ENCODE measurements at places on chromosomes 5 and 9.

- DNase-seq = no peak
Measured at GRCh38 chr9:123590499-123590898, 234.5 kb downstream of the CRB2 start.

DNA sequence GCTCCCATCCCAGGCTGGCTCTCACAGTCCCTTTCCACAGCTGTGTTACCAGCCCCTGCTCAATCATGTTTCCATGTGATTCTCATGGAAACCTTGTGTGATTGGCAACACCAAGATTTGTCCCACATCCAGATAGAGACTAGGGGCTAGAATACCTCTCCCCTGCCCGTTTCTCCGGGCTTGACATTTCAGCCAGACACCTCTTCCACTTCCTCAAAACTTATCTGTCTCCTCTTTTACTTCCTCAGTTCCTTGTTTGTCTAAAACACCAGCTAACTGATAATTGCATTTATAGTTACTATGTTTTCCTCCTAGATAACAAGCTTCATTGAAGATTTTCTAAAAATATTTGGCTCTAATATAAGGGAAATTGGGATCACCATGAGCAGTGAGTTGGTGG lies 16.6 kb upstream of the KCNMB1 start:
- no peak for DNase-seq

DNA sequence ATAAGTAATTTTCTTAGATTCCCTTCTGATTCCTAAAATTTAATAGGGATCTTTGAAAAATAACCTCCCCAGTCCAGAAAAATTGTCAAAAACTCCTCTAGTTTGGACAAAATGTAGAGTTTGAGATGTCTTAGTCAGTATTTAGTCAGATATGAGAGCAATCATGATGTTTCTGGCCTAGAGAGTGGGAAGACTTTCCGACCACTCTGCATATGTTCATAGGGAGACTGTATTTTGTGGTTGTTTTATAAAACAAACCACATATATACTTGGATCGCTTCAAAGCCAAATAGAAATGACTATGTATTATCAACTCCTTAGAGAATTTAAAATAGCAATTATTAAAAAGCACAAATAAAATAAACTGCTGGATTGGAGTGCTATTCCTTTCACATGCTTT lies 15.8 kb downstream of the ZFAND5 start:
- no peak for DNase-seq

DNA sequence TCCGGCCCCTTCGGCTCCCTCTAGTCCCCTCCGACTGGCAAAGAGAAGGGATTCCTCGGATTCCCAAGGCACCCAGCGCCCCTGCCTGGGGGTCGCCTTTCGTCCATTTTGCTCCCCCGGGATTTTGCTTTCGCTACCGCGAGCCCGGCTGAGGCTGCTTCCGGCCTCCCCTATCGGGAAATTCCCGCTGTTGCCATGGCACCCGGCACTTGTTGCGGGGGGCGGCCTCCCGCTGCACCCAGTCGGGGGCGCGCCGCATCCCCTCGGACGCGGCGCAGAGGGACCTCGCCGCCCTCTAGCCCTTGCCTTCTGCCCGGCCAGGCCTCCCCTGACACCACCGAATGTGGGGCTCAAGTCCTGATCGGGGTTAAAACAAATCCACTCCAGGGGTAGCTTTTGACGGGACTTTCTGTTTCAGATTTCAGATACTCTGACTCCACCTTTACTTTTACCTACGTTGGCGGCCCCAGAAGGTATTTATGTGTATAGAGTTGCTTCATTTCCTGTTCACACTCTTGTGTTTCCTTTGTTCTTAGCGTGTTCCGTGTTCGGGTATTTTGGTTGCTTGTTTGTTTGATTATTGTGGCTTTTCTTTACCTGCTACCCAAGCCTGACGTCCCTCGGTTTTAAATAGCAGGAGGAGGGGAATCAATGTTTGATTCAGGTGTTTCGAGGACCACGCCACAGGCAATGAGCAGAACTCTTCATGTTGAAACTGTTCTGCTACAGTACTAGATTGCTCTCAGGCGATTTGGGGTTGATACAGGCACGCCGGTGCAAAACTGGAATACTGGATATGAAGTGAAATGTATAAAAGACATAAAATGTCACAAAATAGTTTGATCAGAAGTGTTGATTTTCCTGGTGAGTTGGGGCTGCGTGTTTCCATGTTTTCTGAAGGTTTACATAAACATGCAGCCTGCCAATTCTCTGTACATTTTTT lies 1.5 kb downstream of the PARP8 start:
- DNase-seq = peak; percentile 80

GRCh38 chr9:110021891-110022290 lies 186.1 kb downstream of the C9orf152 start:
- peak; percentile 44 for DNase-seq

GRCh38 chr5:104977529-104977928 lies 1414.9 kb upstream of the NUDT12 start:
- DNase-seq = no peak

GRCh38 chr9:131817073-131817472 lies 77.2 kb upstream of the RAPGEF1 start:
- no peak for DNase-seq

DNA sequence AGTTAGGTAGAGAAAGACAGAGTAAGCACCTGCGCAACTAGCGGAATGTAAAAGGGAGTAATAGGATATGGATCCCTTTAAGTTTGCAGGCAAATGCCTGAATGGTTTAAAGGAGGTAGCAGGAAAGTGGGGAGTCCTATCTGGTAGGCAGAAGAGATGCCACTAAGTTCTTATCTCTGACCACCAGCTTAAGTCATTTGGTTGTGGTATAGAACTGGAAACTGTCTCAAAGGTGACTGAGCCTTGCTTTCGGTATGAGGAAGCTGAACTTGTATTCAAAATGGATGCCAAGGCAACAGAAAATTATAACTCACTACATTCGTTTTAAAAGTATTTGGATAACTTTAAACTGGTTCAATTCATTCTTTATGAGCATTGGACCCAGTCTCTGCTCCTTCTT lies 475.6 kb downstream of the DMRTA1 start:
- no peak for DNase-seq

- no peak for DNase-seq
Measured at GRCh38 chr9:78015241-78015640, 16.4 kb downstream of the GNAQ start.

DNA sequence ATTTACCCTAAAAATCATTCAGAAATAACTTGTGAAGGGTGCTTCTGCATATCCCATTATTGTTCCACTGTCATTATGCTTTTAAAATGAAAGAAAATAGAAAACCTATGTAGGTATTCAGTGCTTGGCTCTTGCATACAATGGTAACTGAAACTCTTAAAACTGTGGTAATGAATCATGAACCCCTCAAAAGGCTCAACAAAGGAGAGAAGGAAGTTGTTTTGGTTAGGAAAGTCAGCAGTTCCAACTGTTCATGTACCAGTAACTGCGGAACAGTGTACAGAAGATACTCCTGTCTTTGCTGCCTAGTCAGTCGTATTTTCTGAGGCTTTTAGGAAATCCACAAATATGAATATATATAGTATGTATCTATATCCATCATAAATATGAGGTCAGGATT lies 96.1 kb downstream of the OSMR start:
- no peak for DNase-seq

- DNase-seq = no peak
Measured at GRCh38 chr9:5315187-5315923, 10.8 kb upstream of the RLN2 start.

- DNase-seq = no peak
Measured at GRCh38 chr5:29037716-29038115, 1999.3 kb upstream of the CDH9 start.

DNA sequence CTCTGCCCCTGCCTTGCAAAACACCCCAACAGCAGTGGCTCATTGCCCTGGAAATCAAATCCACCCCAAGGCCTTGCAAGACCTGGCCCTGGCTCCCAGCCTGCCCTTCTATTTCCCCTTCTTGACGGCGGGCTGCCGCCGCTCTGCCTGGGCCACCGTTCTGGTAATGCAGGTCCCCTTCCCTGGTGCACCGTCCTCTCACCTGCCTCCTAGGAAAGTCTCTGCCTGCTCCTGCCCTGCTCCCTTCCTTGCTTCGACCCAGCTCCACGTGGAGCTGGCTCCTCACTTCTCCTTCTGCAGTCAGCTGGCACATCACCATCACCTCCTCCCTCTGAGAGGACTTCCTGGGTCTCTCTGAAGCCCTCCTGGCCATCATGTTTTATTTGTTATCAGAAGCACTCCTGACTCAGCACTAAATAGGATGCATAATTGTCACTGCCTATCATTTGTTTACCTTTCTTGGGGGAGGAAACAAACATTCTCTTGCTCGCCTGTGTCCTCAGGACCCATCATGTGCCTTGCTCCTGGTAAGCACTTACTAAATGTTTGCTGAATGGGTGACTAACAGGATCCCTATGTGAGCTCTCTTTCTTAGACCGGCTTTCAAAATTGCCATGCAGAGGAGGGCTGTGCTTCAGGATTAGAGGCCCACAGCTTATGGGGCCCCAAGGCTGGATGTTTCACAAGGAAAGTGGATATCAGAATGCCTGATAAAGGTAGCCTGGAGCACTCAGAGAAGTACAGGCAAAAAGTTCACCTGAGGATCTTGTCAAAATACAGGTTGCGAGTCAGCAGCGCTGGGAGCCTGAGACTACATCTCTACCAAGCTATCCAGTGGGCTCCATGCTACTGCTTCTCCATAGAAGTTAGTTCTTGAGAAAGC lies 19.6 kb upstream of the C5orf47 start:
- no peak for DNase-seq

DNA sequence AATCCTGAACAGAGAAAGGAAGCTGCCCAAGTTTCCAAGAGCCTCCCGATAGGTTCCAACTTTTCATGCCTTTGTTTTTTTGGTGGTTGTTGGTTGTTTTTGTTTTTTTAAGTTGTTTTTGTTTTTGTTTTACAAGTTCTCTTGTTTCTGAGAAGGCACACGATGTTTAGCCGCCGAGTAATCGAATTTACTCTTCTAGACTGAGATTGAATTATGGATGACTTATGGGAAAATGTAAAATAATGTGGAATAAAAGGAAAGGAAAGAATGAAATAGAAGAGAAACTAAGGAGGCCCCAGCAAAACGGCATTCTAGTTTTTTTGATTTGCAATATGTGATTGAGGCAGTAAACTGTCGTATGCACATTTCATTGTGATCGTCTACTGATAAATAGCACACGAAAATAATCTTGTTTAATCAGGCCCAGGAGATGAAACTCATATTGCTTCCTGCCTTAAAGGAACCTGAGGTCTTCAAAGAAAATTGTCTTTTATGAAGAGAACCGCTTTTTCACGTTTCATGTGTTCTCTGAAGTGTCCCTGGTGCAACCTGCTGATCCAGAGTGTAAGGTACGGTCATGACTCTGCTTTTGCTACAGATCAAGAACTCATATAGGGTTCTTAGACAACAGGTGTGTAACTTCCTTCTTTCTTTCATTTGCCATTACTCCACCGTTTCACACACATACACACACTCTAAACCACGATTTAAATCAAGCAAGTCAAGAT lies 1.3 kb upstream of the GNAQ start:
- DNase-seq = no peak

- DNase-seq = no peak
Measured at GRCh38 chr5:149913436-149914419, 30.9 kb downstream of the PDE6A start.

DNA sequence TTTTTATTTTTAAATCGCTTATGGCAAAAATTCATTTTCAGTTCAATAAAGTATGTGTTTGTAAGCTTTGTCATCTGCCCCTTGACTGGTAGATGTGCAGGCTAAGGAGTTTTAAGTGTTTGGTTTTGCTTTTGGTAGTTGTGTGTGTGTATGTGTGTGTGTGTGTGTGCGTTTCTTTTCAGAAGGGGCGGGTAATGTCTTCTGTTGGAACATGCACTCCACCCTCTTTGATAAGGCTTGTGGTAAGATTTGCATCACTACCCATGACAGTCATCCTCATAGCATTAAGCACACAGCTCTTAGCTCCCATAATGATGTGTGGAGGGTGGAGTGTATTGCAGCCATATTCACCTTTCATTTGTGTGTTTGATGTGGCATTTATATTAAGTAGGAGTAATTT lies 92.1 kb upstream of the FSD1L start:
- DNase-seq = peak; percentile 9

GRCh38 chr9:89603767-89604665 lies 796 bp upstream of the GADD45G start:
- DNase-seq = peak; percentile 57

GRCh38 chr9:17293685-17294084 lies 158.8 kb downstream of the CNTLN start:
- no peak for DNase-seq

- no peak for DNase-seq
Measured at GRCh38 chr5:10195301-10195700, 54.4 kb downstream of the ATPSCKMT start.

GRCh38 chr5:14775857-14776256 lies 95.7 kb downstream of the ANKH start:
- no peak for DNase-seq

GRCh38 chr5:120083851-120084542 lies 380.1 kb upstream of the PRR16 start:
- DNase-seq = no peak

DNA sequence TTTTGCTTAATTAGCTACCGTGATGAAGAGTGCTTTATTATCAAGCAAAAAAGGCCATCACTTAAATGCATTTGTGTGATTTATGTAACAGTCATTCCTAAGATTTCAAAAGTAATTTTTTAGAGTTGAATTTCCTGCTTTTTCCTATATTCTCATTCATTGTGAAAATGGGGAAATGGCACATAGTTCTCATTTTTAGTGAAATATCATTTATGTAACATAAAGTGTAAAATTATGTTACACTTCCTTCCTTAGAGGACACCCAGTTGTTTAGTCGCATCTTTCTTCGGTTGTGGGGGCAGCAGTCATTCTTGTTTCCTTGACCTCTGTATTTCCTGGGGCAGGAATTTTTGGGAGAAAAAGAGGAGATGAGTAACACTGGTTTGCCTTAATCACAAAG lies 142.8 kb downstream of the MAST4 start:
- no peak for DNase-seq

GRCh38 chr5:26329562-26330189 lies 708.7 kb downstream of the CDH9 start:
- no peak for DNase-seq

GRCh38 chr5:163670036-163670435 lies 164.6 kb downstream of the MAT2B start:
- no peak for DNase-seq

All from activated CD4-positive, alpha-beta T cell treated with anti-CD3 and anti-CD28 coated beads, Interleukin-2, Interleukin-4, amounts not matched to agents 100 ng/mL and 50 ng/mL, durations not matched to agents 16 hours and 8 hours (primary cell).